ENCODE measurements at places on chromosomes 7 and 10.

DNA sequence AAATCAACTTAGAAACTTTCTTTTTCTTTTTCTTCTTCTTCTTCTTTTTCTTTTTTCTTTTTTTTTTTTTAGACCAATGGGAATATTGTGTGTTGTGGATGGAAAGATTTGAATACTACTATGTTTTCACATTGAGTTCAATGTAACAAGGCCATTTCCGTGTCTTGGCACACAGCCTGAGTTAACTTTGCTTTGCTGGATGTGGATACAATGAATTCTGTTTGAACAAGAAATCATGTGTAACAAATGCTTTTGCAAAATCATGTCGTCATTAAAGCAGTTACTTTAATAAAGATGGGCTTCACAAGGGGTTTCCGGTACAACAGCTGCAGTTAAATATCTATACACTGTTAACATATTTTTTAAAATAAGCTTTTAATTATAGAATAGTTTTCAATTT lies 13.5 kb upstream of the ENTPD1 start:
- DNase-seq: no peak

DNA sequence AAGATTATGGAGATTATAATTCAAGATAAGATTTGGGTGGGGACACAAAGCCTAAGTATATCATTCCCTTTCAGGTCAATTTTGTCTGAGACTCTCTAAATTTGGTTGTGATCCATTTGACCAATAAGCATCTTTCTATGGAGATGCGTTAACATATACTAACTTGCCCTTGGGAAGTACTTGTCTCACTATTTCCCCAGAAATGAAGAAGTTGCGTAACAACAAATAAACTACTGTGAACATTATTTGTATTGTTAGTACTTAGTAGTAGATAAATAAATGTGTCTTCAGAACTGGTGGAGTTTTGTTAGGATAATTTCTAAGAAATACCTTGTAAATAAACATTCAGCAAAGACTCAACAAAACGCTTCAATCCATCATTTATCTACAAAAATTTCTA lies 127.3 kb upstream of the LYZL2 start:
- no peak for DNase-seq

- no peak for DNase-seq
Observed at GRCh38 chr7:52639981-52640380, 395.5 kb upstream of the POM121L12 start.

DNA sequence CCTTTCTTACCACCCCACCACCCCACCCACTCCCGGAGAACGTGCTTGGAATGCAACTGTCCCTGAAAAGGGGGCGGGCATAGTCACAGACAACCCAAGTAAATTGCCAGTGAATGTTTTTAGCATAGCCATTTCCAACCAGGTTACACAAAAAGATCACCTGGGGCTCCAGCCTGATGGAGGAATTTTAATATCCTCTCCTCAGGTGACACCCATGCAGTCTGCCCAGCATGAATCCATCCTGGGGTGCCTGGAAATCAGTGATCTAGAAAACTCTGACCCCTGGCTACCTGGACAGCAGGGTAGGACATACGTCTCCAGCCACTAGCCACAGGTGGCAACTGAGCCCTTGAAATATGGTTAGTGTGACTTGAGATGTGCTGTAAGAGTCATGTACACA lies 61.1 kb downstream of the SORBS1 start:
- no peak for DNase-seq

DNA sequence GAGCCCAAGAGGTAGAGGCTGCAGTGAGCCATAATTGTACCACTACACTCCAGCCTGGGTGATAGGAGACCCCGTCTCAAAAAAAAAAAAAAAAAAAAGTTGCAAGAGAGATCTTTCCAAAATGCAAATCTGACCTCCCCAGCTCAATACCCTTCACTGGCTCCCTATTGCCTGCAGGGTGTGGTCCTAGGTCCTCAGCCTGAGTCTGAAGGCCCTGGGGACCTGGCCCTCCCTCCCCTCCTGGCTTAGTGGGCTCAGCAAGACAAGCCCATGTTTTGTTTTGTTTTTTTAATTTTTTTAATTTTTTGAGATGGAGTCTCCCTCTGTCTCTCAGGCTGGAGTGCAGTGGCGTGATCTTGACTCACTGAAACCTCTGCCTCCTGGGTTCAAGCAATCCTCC lies 20.6 kb downstream of the SRRM3 start:
- no peak for DNase-seq

- no peak for DNase-seq
Observed at GRCh38 chr10:92999191-92999590, 61.4 kb upstream of the CYP26C1 start.

DNA sequence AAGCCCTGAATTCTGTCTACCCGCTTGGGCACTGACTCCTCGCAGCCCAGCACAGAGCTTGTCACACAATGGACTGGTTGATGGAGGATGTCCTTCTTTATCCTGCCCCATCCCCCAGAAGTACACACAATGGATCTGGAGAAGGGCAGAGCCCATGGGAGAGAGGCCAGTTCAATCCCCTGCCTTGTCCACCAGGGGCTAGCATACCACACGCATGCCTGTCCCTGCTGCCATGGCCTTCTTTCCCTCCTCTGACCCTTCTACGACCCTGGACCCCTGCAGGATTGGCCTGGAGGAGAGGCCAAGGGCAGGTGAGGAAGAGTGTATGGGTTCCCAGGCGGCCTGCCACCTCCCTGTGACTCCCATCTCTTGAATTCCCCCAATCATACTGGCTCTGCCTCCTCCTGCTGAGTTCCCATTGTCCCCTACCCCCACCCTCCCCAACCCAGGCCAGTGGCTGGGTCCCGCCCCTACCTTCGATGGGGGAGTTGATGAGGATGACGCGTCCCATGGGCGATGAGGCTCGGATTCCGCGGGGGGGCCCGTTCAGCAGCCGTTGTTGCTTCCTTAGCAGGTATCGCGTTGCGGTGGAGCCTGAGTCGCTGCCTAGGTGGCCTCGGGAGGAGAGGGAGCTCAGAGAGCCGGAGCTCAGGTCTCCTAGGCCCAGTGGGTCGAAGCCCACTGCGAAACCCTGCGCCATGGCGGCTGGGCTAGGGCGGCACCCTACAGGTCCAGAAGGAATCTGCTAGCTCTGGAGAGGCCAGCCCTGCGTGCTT lies 1.2 kb downstream of the PDZD7 start:
- DNase-seq: peak; percentile 38

DNA sequence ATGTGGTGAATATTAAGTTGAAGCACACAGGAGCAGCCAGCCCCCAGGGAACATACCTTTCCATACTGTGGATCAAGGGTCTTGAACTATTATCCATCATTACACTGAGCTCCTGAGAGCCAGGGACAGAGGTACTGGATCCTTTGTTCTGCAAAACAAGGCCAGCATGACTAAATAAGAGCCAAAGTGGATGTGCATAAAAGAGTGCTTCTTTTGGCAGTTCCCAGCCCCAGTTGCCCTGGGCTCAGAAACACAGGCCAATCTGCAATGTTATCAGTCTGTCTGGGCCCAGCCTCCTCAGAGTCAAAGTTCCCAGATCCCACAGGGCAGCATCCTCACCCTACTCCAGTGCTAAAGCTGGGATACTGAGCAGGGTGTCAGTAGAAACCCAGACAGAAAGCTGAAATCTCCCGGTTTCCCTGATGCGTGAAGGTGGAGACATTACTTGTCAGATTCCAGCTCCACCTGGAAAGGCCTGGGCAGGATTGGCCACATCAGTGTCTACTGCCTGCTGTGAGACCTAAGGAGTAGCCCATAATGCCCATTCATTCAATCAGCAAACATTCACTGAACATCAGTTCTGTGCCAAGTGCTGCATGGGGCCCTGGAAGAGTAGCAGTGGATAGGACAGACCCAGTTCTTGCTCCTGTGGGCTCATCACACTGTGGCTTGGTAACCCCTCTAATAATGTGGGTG lies 342.7 kb downstream of the CXCL12 start:
- DNase-seq: no peak

DNA sequence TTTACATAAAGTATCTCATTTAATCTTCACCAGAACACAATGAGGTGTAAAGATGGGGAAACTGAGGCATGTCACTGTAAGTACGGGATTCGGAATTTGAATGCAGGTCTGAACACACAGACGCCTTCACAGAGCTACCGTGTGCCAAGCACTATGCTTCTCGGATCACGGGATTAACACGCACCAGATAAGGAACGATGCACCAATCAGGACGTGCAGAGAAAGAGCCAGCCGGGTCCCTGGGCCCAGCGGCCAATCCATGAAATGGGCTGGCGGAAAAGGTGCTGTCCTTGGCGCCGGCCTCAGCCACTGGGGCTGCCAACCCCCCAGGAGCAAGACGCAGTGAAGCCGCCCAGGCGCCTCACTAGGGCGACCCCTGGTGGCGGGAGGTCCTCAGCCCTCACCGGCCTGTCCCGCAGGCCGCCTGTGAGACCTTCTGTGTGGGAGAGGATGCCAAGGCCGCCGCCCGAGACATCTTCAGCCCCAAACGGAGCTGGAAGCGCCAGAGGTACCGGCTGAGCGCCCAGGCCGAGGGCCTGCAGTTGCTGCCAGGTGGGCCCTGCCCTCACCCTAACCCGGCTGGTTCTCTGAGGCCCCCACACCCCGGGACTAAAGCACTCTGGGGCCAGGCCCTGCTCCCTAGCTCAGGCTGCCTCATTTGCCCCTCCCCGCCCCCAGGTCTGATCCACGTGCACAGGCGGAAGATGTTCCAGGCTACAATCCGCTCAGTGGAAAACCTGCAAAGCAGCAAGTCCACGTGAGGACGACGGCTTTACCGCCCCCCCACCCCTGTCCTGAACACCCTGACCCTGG lies 15.6 kb downstream of the ATG9B start:
- DNase-seq: no peak

DNA sequence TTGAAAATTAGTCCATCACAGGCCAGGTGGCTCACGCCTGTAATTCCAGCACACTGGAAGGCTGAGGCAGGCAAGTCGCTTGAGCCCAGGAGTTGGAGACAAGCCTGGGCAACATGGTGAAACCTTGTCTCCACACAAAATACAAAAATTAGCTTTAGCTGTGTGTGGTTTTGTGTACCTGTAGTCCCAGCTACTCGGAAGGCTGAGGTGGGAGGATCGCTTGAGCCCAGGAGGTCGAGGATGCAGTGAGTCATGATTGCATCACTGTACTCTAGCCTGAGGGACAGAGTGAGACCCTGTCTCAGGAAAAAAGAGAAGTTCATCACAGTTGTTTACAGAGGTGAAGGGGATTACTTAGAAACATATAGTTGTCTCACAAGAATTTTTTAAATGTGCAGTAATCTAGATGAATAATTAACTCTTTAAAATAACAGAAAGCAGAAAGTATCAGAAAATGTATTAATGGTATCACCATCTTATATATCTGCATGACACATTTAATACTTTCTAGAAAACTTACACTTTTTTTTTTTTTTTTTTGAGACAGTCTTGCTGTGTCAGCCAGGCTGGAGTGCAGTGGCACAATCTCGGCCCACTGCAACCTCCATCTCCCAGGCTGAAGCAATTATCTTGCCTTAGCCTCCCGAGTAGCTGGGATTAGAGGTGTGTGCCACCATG lies 8.9 kb downstream of the LCOR start:
- peak; percentile 85 for DNase-seq

DNA sequence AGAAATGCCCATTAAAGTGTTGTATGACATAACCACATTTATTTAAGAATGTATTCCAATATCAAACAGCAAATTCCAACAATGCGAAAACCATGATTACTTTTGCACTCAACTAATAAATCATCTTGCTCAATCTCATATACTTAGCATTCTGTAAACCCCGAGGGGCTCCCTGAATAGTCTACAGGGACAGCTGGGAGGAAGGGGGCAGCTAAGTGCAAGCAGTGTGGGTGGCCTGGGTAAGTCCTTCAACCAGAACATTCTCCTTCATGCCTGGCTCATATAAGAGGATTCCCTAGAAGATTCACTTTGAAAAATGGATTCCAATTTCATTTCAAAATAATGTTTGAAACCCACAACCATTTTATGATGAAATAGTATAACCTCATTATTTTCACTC lies 355.5 kb downstream of the CDC14C start:
- DNase-seq: no peak

GRCh38 chr7:114084472-114085312 lies 165.9 kb upstream of the PPP1R3A start:
- DNase-seq: no peak
